ENCODE measurements at places on chromosomes 1 and 21. TPM values are rescaled to one million over a fixed set of nuclear protein-coding genes. Genes with fewer than 3 reads are reported as not detected.

USP1 gene
- total RNA-seq = 59.5 TPM

KRTAP11-1 gene
- not detected for total RNA-seq

KCNJ9 gene
- 11.4 TPM for total RNA-seq

NOS1AP gene
- 4.9 TPM for total RNA-seq

LCE2C gene
- total RNA-seq = not detected

AVPR1B gene
- total RNA-seq = not detected

ZNF593OS gene
- not detected for total RNA-seq

FAM43B gene
- total RNA-seq = 0.82 TPM

PTPN22 gene
- total RNA-seq = 0.82 TPM

AXDND1 gene
- total RNA-seq = 0.41 TPM

CIART gene
- 2.0 TPM for total RNA-seq

GJC2 gene
- 0.82 TPM for total RNA-seq

USP24 gene
- total RNA-seq = 67.3 TPM

KIF17 gene
- total RNA-seq = 10.2 TPM

ASCL5 gene
- total RNA-seq = not detected

LZIC gene
- total RNA-seq = 82.3 TPM

AGL gene
- 36.3 TPM for total RNA-seq

JAM2 gene
- 15.5 TPM for total RNA-seq

LY9 gene
- total RNA-seq = not detected

RRP1B gene
- total RNA-seq = 21.6 TPM

TTC24 gene
- total RNA-seq = not detected

MATN1 gene
- 0.41 TPM for total RNA-seq

PGLYRP4 gene
- total RNA-seq = not detected

AK5 gene
- total RNA-seq = 40.4 TPM

MAN1C1 gene
- 5.3 TPM for total RNA-seq

PLXNA2 gene
- total RNA-seq = 37.9 TPM

ARHGAP30 gene
- total RNA-seq = 0.82 TPM

CTTNBP2NL gene
- total RNA-seq = 22.8 TPM

NBPF9 gene
- total RNA-seq = 13.0 TPM

CHRNB2 gene
- total RNA-seq = 17.9 TPM
